Activated CD4-positive, alpha-beta T cell treated with anti-CD3 and anti-CD28 coated beads, Interleukin-2, Interleukin-4, amounts not matched to agents 100 ng/mL and 50 ng/mL, durations not matched to agents 16 hours and 8 hours (primary cell): ENCODE measurements at places on chromosomes 16 and 17.

DNA sequence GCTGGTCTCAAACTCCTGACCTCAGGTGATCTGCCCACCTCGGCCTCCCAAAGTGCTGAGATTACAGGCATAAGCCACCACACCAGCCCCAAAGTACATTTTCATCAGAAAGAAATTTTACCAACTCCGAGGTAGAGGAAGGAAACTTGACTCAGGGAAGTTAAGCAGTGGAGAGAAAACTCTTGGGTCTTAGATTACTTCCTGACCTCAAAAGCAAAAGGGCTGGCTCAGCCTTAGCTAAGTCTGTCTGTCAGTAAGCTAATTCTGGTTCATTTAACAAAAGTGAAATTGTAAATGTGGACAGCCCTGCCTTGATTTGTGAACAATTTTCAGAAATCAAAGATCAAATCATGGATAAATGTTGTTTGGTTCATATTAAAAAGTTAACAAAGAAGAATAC lies 30.6 kb downstream of the MAP2K6 start:
- DNase-seq: no peak

GRCh38 chr17:27407916-27408864 lies 48.1 kb upstream of the KSR1 start:
- no peak for DNase-seq

DNA sequence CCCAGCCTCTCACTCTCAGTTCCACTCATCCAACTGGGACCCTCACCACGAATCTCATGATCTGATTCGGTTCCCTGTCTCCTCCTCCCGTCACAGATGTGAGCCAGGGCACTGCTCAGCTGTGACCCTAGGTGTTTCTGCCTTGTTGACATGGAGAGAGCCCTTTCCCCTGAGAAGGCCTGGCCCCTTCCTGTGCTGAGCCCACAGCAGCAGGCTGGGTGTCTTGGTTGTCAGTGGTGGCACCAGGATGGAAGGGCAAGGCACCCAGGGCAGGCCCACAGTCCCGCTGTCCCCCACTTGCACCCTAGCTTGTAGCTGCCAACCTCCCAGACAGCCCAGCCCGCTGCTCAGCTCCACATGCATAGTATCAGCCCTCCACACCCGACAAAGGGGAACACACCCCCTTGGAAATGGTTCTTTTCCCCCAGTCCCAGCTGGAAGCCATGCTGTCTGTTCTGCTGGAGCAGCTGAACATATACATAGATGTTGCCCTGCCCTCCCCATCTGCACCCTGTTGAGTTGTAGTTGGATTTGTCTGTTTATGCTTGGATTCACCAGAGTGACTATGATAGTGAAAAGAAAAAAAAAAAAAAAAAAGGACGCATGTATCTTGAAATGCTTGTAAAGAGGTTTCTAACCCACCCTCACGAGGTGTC lies 26.6 kb downstream of the STH start:
- DNase-seq: no peak

DNA sequence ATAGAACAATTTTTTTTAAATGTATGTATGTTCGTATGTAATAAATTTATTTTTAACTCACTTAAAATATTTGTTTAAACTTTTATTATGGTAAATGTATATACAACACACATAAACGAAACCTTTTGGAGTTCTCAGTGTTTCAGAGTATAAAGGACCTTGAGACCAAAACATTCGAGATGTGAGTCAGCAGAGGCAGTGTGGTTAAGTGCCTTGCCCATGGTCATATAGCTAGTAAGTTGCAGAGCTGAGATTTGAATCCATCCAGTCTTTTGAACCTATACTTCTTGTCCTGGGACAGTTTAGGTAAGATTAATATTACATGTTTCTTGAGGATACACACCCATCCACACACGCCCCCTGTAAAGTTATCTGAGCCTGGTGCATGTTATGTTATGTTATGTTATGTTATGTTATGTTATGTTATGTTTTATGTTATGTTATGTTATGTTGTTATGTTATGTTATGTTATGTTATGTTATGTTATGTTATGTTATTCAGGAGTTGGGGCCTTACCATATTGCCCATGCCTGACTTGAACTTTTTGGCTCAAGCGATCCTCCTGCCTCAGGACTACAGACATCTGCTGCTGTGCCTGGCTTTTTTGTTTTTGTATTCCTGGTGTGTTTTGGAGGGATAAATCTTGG lies 41.8 kb downstream of the TNRC6A start:
- DNase-seq: peak; percentile 47

DNA sequence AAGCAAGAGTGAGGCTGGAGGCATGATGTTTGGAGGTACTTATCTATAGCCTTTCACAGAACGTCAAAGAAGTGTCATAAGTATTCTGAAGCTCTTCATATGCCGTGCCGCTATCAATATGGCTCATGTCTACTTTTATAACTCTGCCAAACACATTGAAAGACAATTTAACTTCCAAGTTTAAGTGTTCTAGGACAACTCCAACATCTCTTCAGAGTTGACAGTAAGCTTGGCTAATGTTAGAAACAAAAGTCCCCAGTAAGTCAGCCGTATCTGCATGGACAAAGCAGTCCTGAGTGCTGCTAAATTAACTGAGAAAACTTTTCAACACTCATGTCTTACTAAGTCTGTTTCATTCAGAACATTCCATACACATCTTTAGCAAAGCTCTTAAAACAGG lies 32.2 kb downstream of the GRB2 start:
- no peak for DNase-seq
